Articular chondrocyte of knee joint (primary cell): ENCODE measurements at places on chromosomes 2 and 18. TPM values are rescaled to one million over a fixed set of nuclear protein-coding genes. Genes with fewer than 3 reads are reported as not detected.

Gene ADI1
- 68.2 and 69.4 TPM in 2 replicates for total RNA-seq

Gene DNER
- 0.78 and 1.7 TPM in 2 replicates for total RNA-seq

Gene PRKD3
- total RNA-seq: 69.0 and 74.4 TPM in 2 replicates

Gene CDH19
- 0.11 and 0.13 TPM in 2 replicates for total RNA-seq

Gene FIGN
- 1.5 and 2.2 TPM in 2 replicates for total RNA-seq

Gene PRSS56
- not detected in 2 replicates for total RNA-seq

Gene SULT1C3
- total RNA-seq: not detected in 2 replicates

Gene AGXT
- total RNA-seq: not detected in 2 replicates
